NCI-H1436 (cell line): ENCODE measurements at places on chromosomes 12 and 14.
A peak's percentile ranks its signal among the peaks of the same experiment; 100 is the strongest.

GRCh38 chr14:50792634-50793068 lies 38.3 kb downstream of the NIN start:
- DNase-seq: no peak

- DNase-seq: no peak
Observed at GRCh38 chr12:94831081-94831751, 172.3 kb downstream of the NDUFA12 start.

DNA sequence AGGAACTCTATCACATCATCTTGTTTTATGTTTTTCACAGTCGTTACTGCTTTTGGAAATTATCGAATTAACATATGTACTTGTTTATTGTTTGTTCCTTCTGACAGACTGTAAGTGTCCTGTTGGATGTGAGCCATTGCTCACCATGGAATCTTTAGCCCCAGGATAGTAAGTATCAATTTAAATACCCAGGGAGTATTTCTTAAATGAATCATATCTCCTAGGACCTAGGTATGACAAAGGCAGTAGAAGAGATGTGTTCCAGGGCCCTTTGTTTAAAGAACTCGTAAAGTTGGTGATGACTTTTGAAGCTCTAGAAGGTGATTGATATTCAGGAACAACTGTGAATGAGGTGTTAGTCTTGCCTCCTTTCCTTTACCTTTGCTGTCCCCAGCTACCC lies 30.3 kb upstream of the STRAP start:
- no peak for DNase-seq

- DNase-seq: no peak
Observed at GRCh38 chr14:55973911-55974630, 144.1 kb upstream of the PELI2 start.

- no peak for DNase-seq
Observed at GRCh38 chr12:131074221-131075083, 120.7 kb downstream of the ADGRD1 start.

DNA sequence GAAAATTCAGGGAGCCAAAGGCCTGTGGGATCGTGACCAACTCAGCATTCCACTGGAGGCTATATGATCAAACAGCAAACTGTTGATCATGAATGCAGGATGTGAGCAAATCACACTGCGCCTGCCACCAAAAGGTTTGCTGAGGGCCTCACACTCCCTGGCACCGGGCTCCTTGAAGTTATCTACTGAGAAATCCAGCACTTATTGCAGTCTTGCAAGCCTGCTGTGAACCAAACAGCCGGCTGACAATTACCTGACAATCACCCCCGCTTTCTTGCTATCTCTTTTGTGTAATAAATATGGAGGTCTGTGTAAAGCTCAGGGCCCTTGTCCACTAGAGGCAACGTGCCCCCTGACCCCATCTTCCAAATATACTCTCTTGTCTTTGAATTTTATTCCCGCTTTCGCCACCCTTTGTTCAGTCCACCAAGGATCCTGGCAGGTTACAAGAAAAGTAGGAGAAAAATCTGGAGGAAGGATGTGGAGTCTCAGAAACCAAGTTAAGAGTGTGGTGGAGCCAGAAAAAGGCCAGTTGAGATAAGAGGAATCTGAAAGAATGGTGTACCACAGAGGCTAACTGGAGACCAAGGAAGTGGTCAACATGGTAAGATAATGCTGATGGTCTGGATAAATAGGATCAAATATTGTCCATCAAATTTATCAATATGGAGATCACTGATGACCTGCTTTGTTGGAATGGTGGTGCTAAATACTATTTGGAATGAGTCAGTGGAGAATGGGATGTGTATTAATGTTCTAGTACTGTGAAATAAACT lies 229.2 kb downstream of the ALX1 start:
- DNase-seq: no peak

DNA sequence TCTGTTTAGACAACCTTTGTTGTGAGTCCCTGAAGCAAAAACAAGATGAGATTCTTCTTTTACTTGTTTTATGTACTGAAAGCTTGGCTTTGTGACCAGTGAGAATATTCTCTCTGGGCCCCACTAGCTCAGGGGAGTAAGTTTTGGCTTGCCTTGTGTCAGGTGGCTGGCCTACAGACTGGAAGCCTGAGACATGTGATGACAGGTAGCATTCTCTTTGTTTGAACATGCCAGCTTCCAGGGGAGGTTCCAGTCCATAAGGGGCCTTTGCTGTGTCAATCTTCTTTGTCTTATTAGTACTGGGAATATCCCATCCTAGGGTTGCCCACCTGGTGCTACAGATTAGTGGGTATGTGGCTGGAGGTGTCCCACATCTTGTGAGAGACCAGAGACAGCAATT lies 66.1 kb upstream of the FERMT2 start:
- DNase-seq: no peak

DNA sequence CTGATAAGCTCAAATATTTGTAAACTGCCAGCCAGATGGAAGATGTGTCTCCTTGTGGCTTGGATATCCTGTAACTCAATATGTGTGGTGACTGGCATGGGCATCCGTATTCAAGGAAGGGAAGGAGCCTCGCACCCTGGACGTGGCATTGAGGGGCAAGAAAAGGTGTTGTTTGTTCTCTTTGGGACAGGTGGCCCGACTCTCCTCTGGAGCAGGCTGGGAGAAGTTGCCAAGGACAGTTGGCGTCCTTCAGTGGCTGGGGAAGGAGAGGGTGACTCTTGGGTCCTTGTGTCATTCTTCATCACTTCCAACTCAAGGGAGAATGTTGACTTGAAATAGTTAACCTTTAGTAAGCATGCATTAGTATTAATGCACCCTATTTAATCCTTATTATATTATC lies 39.6 kb downstream of the CACNA1C start:
- no peak for DNase-seq

- DNase-seq: no peak
Observed at GRCh38 chr12:72574138-72574537, 302.0 kb downstream of the TRHDE start.

GRCh38 chr12:104929977-104930376 lies 28.1 kb downstream of the SLC41A2 start:
- DNase-seq: no peak

- DNase-seq: no peak
Observed at GRCh38 chr12:111467092-111467856, 61.6 kb downstream of the SH2B3 start.

DNA sequence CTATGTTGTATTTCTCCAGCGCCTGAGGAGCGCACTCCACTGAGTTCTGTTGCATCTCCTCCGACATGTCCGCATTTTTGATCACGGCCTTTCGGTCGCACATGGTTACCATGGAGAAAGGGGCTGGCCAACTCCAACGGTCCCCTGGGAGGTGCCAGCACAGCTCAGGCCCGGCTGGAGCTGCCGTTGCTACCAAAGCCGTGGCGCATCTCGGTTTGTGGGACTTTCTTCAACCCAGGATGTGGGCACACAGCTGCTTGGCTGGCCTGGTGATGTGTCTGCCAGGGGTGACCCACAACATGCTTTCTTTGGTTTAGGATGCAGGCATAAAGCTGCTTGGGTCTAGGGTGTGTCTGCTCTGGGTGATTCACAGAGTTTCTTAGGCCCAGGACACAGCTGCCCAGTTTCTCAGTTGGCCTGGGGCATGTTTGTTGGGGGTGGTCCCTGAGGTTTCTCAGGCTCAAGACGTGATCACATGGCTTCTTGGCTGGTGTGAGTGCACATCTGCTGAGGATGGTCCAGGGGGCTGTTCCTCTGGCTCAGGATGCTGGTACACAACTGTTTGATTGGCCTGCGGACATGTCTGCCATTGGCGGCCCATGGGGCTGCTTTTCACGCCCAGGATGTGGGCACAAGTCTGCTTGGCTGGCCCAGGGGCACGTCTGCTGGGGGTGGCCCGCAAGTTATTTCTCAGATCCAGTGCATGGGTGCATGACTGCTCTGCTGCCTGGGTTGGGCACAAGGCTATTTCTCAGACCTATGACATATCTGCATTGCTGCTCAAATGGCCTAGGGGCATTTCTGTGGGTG lies 25.9 kb upstream of the GTF2A1 start:
- DNase-seq: no peak

DNA sequence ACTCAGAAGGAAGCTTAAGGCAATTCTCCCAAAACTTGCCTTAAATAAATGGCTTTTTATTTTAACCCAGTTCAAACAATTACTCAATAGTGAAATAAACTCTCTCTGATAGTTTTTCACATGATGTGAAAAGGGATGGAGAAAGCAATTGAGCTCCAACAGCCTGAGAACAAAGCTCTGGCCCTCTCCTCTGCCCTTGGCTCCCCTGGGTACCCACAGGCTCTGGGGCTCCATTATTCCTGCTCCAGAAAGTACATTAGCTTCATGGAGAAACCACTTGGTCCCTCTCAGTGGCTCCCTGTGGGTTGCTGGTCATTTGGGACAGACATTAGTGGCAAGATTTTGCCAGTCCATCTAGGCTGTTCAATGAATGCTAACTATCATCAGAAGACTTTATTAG lies 242.8 kb downstream of the ATP23 start:
- DNase-seq: no peak

DNA sequence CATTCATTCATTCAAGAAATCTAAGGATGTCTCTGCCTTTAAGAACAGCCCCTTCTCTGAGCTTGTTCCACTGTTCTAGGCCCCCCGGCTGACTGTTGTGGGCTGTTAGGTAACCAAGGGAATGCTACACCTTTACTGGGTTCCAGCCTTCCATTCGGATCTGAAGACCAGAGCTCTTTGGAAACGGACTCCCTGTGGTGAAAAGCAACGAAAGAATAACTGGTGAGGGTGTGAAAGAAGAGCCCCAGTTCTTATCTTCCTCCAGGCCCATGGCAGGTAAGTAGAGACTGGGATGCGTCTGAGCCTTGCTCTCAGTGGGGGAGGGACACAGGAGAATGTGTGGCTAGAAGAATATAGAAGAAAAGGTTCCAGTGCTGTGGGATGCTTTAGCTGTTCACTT lies 207.4 kb downstream of the TMEM132D start:
- DNase-seq: no peak

GRCh38 chr12:29043069-29043468 lies 106.0 kb upstream of the FAR2 start:
- DNase-seq: no peak

GRCh38 chr14:96037891-96038557 lies 1.1 kb upstream of the C14orf132 start:
- no peak for DNase-seq

DNA sequence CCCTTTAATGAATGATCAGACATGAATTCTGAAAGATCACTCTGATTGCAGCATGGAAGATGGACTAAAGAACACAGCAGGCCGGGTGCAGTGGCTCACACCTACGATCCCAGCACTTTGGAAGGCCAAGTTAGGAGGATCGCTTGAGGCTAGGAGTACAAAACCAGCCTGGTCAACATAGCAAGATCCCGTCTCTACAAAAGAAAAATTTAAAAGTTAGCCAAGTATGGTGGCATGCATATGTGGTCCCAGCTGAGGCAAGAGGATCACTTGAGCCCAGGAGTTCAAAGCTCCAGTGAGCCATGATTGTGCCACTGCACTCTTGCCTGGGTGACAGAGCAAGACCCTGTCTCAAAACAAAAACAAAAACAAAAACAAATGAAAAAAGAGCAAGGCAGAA lies 35.1 kb downstream of the SENP1 start:
- no peak for DNase-seq

- no peak for DNase-seq
Observed at GRCh38 chr14:80586131-80586530, 355.4 kb downstream of the CEP128 start.

- no peak for DNase-seq
Observed at GRCh38 chr12:18580291-18580690, 157.5 kb downstream of the PLCZ1 start.

DNA sequence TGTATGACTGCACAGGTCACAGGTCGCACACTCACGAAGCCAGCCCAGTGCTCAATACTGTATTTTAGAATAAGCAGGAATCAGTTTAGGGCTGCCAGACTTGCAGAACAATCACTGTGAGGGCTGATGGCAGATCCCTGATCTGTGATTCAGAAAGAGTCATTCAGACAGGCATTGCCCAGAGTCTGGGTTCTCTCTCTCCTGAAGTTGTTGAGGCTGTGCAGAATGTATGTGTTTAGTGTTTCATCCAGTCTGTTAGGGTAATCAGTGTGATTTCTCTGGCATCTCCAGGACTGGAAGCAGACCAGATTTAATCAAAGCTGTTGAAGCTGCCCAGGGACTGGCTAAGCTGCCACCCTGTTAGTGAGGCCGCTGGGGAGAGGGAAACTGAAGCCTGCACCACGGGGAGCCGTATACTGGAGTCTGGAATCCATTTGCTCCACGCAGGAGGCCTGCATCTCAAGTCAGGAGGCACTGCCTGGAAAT lies 69.3 kb downstream of the ETV6 start:
- DNase-seq: no peak

- DNase-seq: no peak
Observed at GRCh38 chr14:70333289-70333688, 26.2 kb downstream of the COX16 start.

- no peak for DNase-seq
Observed at GRCh38 chr12:123971770-123972456, 718 bp downstream of the CCDC92 start.

DNA sequence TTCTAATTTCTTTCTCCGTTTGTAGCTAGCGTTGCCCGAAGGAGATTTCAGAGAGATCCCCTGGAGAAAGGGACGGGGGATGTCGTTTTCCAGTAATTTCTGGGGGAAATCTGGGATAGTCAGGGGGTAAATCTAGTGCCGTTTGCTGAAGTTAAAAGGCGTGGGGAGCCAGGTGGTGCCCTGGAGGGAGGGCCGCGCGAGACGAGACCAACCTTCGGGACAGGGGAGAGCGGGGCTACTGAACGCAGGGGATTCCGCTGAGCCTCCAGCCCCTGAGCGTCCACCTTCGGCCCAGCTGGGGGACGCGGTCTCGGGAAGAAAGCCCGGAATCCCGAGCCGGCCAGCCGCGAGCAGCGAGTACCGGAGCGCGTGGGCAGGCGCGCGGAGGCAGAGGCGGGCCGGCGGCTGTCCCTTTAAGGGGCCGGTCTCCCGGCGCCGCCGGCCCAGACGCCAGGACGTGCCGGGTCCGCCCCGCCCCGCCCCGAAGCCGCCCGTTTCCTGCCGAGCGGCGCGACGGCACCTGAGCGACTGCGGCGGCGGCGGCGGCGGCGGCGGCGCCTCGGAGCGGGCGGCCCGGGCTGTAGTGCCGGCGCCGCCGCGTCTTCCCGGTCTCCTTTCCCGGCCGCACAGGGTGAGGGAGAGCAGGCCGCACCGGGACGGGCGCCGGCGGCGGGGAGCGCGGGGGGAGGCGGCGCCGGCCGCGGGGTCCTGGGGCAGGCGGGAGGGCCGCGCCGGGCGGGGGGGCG lies at the start of gene KTN1:
KTN1 (plus strand) TSS at position 484 of the 746 bp plus-strand sequence. CDS start 31,842 bp downstream, outside the sequence.
- peak; percentile 65 for DNase-seq

DNA sequence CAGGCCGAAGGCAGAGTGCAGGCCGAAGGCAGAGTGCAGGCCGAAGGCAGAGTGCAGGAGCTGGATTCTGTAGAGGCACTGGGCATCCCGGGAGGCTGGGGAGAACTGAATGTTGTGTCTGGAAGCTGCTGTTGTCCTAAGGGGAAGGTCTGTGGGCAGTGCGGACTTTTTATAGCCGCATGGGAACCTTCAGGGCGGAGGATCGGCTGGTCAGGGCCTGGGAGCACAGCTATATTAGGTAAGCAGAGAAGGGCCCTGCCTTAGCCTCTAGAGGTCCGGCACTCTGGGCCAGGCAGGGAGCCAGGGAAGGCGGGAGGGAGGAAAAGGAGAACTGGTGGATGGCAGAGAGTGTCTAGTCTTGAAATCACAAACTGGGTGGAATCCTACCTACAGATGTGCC lies 14.2 kb downstream of the CABP1 start:
- no peak for DNase-seq

- DNase-seq: no peak
Observed at GRCh38 chr14:52080158-52080800, 11.4 kb upstream of the NID2 start.
